ENCODE measurements at places on chromosomes 5 and 9. TPM values are rescaled to one million over a fixed set of nuclear protein-coding genes. Genes with fewer than 3 reads are reported as not detected.

- no peak for DNase-seq
Observed at GRCh38 chr5:38824821-38825220, 21.0 kb upstream of the OSMR start.

The CD74 gene
- polyA plus RNA-seq: 195 TPM

The CTSV gene
- 0.39 TPM for polyA plus RNA-seq

DNA sequence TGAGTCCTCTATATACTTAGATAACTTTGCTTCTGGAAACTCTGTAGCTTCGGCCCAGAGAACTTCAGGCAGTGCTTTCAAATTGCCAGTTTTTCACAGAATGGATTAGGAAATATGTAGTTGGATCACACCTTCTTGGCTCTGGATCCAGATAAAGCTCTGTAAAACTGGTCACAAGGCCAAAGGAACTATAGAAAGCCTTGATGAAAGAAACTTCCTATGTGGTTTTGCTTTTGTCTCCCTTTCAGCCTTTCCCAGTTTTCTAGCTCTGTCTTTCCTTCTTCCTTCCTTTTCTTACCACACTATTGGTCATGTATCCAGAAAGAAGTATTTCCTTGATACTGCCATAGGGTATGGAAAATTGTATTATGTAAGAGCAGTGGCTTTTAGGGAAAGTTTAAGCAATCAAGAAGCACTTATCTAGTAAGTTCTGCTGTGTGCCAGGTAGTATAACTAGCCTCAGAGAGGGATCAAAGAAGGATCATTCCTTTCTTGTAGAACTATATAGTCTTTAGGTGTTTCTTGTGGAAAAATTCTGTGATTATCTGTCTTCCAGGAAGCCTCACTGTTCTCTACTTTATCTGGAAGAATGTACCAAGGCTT, 6.3 kb downstream of the GPR21 start:
- no peak for DNase-seq

The IL3 gene
- not detected for polyA plus RNA-seq

The SPATA31D4 gene
- not detected for polyA plus RNA-seq

- no peak for DNase-seq
Observed at GRCh38 chr9:22031655-22032411, 22.7 kb upstream of the CDKN2B start.

DNA sequence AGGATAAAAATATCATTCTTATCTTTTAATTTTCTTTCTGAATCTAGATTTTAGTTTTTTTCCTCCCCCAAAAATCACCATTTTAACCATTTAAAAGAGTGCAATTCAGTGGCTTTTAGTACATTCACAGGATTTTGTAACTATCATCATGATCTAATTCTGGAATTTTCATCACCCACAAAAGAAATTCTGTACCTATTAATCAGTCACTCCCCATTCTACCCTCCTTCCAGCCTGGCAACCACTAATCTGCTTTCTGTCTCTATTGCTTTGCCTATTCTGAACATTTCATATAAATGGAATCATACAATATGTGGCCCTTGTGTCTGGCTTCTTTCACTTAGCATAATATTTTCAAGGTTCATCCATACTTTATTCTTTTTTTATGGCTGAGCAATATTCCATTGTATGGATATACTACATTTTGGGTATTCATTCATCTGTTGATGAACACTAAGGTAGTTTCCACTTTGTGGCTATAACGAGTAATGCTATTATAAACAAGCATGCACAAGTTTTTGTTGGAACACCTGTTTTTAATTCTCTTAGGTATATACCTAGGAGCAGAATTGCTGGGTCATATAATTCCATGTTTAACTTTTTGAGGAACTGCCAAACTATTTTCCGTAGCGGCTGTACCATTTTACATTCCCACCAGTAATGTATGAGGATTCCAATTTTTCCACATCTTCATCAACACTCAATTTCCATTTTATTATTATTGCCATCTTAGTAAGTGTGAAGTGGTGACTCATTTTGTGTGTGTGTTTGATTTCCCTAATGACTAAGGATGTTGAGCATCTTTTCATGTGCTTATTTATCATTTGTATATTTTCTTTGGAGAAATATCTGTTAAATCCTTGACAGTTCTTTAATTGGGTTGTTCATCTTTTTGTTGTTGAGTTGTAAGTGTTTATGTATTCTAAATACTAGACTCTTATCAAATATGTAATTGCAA, 340.3 kb downstream of the CWC27 start:
- no peak for DNase-seq

GRCh38 chr5:88509403-88509802, 240.8 kb upstream of the TMEM161B start:
- no peak for DNase-seq
